Right atrium auricular region (tissue), 2 donors: ENCODE measurements at places on chromosomes 5 and 9. TPM values are rescaled to one million over a fixed set of nuclear protein-coding genes. Genes with fewer than 3 reads are reported as not detected.

DNA sequence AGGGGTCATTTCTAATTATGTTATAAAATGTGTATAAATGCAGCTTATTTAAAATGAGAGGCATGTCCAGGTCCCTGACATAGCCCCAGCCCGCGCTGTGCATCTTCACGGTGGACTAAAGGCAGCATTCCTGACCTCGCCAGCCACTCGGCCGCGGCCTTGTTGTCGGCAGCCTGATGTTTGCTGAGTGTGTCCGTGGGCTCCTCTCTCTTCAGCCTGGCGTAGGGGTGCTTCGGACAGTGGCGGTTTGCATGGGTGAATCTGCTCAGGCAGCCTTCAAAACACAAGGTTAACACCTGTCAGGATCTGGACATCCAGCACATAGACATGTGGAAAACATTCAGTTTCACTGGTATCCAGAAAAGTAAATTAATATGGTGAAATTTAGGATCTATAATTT, 8.8 kb upstream of the SLC35D2 start:
- no peaks in the 10 kb centered on the region for H3K27me3 ChIP-seq
- no peak overlapping the region for H3K4me3 ChIP-seq
- no peak for DNase-seq
- no peaks in the 10 kb centered on the region for H3K4me1 ChIP-seq
- no peaks in the 10 kb centered on the region for H3K36me3 ChIP-seq

GRCh38 chr5:124212934-124213333, 533.5 kb downstream of the ZNF608 start:
- H3K27me3 ChIP-seq = no peaks in the 10 kb centered on the region
- no peaks in the 10 kb centered on the region for H3K36me3 ChIP-seq
- H3K4me1 ChIP-seq = no peaks in the 10 kb centered on the region
- peak overlapping the region; percentile 23 for H3K27ac ChIP-seq

- no peaks in the 10 kb centered on the region for H3K27me3 ChIP-seq
- no peak overlapping the region for H3K27ac ChIP-seq
- no peak overlapping the region for H3K4me3 ChIP-seq
- no peak for DNase-seq
- H3K36me3 ChIP-seq = no peaks in the 10 kb centered on the region
Measured at GRCh38 chr5:29744618-29745017, 1448.9 kb upstream of the CDH6 start.

DNA sequence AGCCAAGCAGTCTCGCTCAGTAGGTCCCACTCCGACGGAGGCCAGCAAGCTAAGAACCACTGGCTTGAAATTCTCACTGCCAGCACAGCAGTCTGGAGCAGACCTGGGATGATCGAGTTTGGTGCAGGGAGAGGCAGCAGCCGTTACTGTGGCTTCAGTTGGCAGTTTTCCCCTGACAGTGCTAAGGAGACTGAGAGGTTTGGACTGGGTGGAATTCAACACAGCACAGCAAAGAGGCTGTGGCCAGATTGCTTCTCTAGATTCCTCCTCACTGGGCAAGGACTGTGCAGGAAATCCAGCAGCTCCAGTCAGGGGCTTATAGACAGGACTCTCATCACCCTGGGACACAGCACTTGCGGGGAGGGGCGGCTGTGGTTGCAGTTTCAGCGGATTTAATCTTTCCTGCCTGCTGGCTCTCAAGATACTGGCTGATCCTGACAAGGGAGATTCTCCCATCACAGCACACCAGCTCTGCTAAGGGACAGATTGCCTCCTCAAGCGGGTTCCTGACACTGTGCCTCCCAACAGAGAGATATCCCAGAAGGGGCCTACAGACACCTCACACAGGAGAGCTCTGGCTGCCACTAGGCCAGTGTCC, 122.1 kb downstream of the YIPF5 start:
- H3K27me3 ChIP-seq = no peaks in the 10 kb centered on the region
- H3K4me3 ChIP-seq = no peak overlapping the region
- no peak overlapping the region for H3K27ac ChIP-seq

GRCh38 chr9:89149726-89150125, 28.9 kb downstream of the SHC3 start:
- no peaks in the 10 kb centered on the region for H3K36me3 ChIP-seq
- H3K27me3 ChIP-seq = no peaks in the 10 kb centered on the region
- H3K4me1 ChIP-seq = no peaks in the 10 kb centered on the region
- H3K4me3 ChIP-seq = no peak overlapping the region
- H3K27ac ChIP-seq = no peak overlapping the region

DNA sequence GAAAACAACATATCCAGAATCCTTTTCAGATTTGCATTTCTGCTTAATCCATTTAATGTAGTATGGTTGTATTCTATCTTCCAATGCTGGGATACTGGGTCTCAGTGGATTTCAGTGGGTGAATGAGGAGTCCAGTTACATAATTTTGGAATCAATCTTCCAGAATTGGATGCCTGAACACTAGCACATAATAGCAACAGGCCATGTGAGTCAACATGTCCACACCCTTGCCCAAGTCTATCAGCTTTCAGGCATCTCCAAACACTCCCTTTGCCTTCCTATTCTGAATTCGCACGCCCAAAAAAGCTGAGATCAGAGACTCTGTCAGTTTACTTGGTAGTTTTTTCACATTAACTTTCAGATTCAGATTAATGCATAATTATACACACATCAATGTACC, 202.6 kb downstream of the TSSK1B start:
- DNase-seq = no peak
- no peaks in the 10 kb centered on the region for H3K36me3 ChIP-seq
- peak overlapping the region; percentile 28 for H3K27ac ChIP-seq
- no peaks in the 10 kb centered on the region for H3K27me3 ChIP-seq
- H3K4me1 ChIP-seq = no peaks in the 10 kb centered on the region

DNA sequence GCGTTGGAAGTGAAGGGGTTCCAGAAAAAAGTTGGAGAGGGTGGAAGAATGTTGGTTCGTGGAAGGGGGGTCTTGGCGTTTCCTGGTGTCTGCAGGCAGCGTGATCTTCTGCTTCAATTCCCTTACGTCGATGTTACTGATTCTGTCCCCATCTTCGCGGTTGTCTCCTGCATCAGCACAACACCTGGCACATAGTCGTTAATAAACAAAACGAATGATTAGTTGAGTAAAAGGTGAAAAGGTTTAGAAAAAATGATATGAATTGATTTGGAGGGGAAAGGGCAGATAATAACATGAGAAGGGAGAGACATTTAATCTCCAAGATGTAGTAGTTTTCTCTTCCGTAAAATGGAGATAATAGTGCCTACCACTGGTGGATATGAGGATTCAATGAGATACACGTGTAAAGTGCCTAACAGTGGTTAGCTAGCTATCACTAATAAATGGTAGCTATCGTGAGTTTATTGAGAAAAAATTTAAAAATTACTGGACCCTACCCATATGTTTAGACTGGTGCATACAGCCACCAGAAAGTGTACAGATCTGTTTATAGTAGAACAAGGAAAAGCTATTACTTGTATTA, 556 bp downstream of the MTREX start:
- H3K27ac ChIP-seq = peak overlapping the region; percentile 98
- H3K4me1 ChIP-seq = peaks cover 56% of the 10 kb centered on the region
- no peaks in the 10 kb centered on the region for H3K36me3 ChIP-seq
- no peaks in the 10 kb centered on the region for H3K27me3 ChIP-seq

- no peak overlapping the region for H3K4me3 ChIP-seq
- H3K27ac ChIP-seq = no peak overlapping the region
- H3K36me3 ChIP-seq = no peaks in the 10 kb centered on the region
- H3K27me3 ChIP-seq = peaks cover 3% of the 10 kb centered on the region
- no peaks in the 10 kb centered on the region for H3K4me1 ChIP-seq
Measured at GRCh38 chr9:135085830-135086546, 1.5 kb upstream of the OLFM1 start.

DNA sequence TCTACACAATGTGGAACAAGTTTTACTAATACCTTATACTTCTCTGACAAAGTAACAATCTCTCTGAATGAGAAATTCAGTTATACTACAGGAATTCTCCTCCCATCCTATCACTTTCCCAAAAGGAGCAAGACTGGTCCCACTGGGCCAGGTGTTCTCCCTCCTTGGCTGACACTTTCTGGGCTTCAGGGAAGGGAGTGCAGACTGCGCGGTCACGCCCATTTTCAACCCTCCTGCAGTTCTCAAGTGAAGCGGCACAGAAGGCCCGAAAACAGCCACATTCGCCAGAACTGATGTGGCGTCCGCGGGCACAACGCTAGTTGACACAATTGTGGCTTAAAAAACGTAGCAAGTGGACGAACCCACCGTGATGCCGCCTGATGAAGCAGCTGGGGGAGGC, 603 bp downstream of the SAXO1 start:
- no peaks in the 10 kb centered on the region for H3K4me1 ChIP-seq
- no peak overlapping the region for H3K27ac ChIP-seq
- no peaks in the 10 kb centered on the region for H3K36me3 ChIP-seq
- no peaks in the 10 kb centered on the region for H3K27me3 ChIP-seq
- DNase-seq = no peak

DNA sequence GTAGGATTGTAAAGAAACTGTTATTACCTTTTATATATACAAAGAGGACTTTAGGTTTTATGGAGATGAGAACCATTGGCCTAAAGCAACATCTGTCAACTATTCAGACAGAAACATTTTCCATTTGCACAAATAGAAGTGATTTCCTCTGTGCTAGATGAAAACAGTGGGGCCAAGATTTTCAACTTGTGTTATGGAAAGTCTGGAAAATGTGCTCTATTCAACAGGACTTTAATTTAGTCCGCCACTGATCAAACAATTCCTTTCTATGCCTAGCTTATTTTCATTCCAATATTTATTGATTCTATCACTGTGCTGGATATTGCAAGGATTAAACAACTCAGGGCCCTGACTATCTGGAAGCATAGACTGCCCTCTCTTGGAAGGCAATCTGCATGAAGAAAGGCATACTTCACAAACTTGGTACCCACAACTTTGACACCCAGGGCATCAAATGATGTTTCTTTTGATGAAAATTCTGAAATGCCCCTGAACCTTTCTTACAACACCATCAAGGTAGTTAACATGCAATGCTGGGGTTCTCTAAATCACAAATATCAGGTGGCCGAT, 126.6 kb upstream of the HMHB1 start:
- H3K27ac ChIP-seq = no peak overlapping the region
- H3K27me3 ChIP-seq = no peaks in the 10 kb centered on the region
- H3K4me3 ChIP-seq = no peak overlapping the region
- DNase-seq = no peak
- no peaks in the 10 kb centered on the region for H3K36me3 ChIP-seq

- H3K36me3 ChIP-seq = peaks cover 4% of the 10 kb centered on the region
- H3K4me1 ChIP-seq = no peaks in the 10 kb centered on the region
- peak; percentile 87 for DNase-seq
- peak overlapping the region; percentile 11 for H3K27ac ChIP-seq
Measured at GRCh38 chr9:127388037-127388855, 8.7 kb upstream of the SLC2A8 start.

Gene PCDHA1
- total RNA-seq = not detected

Gene HAND1
- total RNA-seq = 4.1 TPM

Gene MEF2C
- total RNA-seq = 57.5 TPM

Gene SLC26A2
- 12.0 TPM for total RNA-seq

Gene KIF24
- total RNA-seq = 0.52 TPM
